HFFc6 (cell line): ENCODE measurements at places on chromosomes 1 and 21. TPM values are rescaled to one million over a fixed set of nuclear protein-coding genes. Genes with fewer than 3 reads are reported as not detected.

GRCh38 chr1:37128091-37128490 is 93.8 kb upstream of the GRIK3 start:
- no peak for DNase-seq
- H3K4me3 ChIP-seq: no peak overlapping the region
- H3K27me3 ChIP-seq: no peaks in the 10 kb centered on the region
- H3K27ac ChIP-seq: no peak overlapping the region
- H3K36me3 ChIP-seq: 0 out of 2 replicates have a peak, but pooled peaks cover 5% of the 10 kb centered on the region
- no peaks in the 10 kb centered on the region for H3K4me1 ChIP-seq

- no peak overlapping the region for H3K4me3 ChIP-seq
- peaks cover 3% of the 10 kb centered on the region; the same call in 1 of the 2 replicates for H3K27me3 ChIP-seq
- no peaks in the 10 kb centered on the region for H3K4me1 ChIP-seq
- DNase-seq: no peak
- no peak overlapping the region for H3K27ac ChIP-seq
- H3K36me3 ChIP-seq: peaks cover 5% of the 10 kb centered on the region; the same call in 1 of the 2 replicates
Observed at GRCh38 chr21:32140151-32140550, 138.7 kb downstream of the MIS18A start.

DNA sequence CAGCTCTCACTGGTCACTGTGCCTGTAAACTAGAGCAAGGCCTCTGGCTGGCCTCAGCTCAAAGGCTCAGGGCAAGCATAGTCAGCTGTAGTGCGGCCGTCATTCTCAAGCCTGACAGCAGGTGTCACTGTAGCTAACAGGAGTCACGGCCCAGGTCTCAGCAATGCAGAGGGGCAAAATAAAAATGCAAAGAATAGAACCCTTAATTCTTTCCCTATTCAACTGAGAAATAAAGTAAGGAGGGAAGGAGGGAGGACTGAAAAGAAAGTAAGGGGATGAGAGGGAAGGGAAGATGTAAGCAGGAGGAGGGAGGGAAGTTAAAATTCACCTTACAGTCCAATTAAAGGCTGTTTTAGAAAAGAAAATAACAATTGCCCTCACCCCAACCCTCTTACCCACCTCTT is 106.1 kb downstream of the KIAA0319L start:
- H3K4me3 ChIP-seq: no peak overlapping the region
- H3K4me1 ChIP-seq: peaks cover 65% of the 10 kb centered on the region

DNA sequence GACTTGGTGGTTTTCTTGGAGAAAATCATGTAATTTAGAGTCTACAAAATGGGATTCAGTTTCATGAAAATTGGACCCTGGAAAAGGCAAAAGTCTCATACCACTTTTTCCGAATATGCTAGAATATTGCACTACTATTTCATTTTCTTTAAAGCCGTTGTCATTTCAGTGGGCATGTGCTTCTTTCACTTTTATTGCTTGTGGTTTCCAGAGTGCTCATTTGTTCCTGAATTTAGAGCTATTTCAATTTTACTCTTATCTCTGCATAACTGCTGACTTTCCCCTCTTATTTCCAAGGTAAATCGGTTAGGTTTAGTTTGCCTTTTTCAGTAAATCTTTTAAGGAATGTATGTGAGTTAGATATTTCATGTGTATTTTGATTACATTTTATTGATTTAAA is 11.6 kb downstream of the HHAT start:
- no peaks in the 10 kb centered on the region for H3K27me3 ChIP-seq
- no peak overlapping the region for H3K27ac ChIP-seq
- no peak overlapping the region for H3K4me3 ChIP-seq

DNA sequence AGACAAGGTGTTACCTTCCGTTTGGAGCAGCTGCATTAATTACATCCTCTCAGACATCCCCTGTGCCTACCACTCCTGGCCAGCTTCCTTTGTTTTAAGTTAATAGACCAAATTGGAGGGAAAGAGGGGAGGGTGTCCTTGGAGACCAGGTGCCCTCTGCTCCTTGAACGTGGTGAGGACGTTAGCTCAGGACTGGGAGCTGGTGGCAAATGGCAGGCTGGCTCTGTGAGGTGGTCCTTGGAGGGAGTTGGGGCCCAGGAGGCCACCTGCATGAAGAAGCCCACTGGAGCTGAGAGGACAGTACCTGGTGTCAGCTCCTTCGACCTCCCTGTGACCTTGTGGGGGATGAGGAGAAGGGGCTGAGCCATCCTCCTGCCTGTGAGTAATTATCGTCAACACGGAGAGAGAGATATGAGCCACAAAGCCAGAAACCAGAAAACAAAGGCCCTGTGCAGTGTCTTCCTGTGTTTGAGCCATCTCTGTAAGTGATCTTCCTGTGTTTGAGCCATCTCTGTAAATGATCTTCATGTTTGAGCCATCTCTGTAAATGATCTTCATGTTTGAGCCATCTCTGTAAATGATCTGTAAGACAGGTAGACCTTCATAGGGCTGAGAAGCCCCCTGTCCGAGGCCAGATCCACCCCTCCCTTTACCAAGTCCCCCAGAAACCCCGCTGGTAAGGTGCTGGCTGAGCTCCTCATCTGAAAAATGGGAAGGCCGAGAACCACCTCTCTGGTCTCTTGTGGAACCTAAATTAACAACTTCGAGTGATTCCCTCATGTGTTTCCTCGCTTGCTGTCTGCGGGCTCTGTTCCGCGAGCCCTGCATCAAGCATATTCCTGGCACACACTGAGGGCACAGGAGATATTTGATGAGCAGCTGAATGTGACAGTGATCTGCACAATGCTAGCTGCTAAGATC is 126.0 kb downstream of the CAMTA1 start:
- DNase-seq: no peak
- no peak overlapping the region for H3K27ac ChIP-seq
- peaks cover 21% of the 10 kb centered on the region for H3K27me3 ChIP-seq
- no peaks in the 10 kb centered on the region for H3K4me1 ChIP-seq

KRTAP21-2 gene
- not detected in 3 replicates for total RNA-seq

DNA sequence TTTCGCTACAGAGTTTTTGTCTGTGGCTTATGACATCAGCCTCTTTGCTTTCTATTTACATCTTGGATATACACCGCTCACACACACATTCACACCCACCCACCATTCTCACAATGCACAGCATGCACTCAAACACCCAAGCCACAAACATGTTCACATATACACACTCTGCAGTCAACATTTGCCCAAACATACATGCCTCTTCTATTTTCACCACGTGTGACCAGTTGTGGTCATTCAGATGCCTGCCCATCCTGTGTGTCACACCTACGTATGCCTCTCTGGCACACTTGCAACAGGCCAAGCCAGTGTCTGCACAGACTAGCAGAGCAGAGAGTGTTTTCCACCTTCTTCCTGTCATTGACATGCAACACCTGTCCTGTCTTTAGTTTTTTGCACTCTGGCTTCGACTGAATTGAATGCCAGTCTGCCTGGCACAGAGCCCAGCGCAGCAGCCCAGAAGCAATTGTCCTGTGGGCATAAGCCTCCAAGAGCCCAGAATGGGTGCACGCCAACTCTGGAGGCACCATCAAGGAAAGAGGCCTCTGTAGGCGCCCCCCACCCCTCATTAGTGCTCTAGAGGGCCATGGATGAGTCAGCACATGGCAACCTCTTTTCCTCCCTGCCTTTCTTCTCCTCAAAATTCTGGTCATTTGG is 37.7 kb upstream of the LRRN2 start:
- H3K27ac ChIP-seq: no peak overlapping the region
- H3K4me3 ChIP-seq: no peak overlapping the region
- H3K4me1 ChIP-seq: peaks cover 5% of the 10 kb centered on the region; the same call in 1 of the 2 replicates

FAM151A gene
- not detected in 3 replicates for total RNA-seq

- H3K36me3 ChIP-seq: no peaks in the 10 kb centered on the region
- H3K4me3 ChIP-seq: no peak overlapping the region
- no peaks in the 10 kb centered on the region; the same call in 1 of the 2 replicates for H3K27me3 ChIP-seq
- no peak overlapping the region for H3K27ac ChIP-seq
- no peaks in the 10 kb centered on the region for H3K4me1 ChIP-seq
Observed at GRCh38 chr1:107255469-107255868, 114.6 kb downstream of the NTNG1 start.

DNA sequence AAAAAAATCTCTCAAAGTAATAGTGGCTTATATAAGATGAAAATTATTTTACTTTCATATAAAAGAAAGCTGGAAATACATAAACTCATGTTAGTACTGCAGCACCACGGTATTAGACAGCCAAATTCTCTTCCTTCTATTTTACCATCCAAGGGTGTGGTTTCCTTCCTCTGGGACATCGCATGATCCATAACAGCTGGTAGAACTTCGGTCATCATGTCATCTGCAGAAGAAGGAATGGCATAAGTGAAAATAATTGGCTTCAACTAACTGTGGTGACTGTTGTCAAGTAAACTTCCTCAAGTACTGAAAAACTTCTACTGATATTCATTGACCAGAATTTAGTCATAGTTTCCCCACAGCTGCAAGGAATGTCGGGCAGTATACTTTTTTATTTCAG is 28.3 kb upstream of the IFI44L start:
- H3K27me3 ChIP-seq: peaks cover 3% of the 10 kb centered on the region
- peaks cover 5% of the 10 kb centered on the region; the same call in 1 of the 2 replicates for H3K36me3 ChIP-seq
- peaks cover 7% of the 10 kb centered on the region for H3K4me1 ChIP-seq
- no peak overlapping the region for H3K27ac ChIP-seq

FCRL5 gene
- total RNA-seq: not detected in 3 replicates

DNA sequence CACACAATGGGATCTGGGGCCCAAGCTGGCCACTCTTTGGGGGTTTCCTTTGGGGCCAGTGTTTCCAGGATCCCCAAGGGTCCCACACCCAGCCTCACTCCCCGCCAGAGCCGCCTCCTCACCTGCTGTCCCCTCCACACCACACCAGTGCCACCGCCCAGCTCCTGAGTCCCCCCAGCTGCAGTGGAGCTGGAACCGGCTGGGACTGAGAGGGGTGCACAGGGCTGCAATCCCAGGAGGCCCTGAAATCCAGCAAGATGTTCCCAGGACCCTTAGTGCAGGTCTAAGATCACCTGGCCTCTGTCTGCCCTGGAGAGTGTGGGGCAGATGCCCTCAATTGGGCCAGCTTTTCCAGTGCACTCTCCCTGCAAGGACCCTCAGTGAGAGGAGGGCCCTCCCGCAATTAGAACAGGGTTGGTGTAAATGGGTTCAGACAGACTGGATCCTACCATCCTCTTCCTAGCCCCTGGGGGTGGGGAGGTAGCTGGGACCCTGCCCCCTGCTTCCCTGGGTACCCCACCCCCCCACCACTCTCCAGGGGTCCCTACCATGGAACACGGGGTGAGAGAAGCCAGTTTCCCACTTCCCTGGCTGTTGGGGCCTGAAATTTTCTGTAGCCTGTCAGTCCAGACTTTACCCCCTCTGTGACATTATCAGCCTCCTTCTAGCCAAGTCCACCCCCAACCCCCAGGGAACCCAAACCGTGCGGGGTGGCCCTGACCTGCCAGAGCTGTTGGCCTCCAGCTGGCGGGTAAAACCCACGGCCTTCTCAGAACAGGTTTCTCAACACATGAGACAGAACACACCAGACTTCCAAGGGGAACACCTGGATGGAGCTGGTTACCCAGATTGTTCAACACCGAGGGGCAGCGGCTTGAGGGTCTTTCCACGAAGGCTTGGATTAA is 7.0 kb downstream of the KRTAP10-12 start:
- no peaks in the 10 kb centered on the region for H3K36me3 ChIP-seq

DNA sequence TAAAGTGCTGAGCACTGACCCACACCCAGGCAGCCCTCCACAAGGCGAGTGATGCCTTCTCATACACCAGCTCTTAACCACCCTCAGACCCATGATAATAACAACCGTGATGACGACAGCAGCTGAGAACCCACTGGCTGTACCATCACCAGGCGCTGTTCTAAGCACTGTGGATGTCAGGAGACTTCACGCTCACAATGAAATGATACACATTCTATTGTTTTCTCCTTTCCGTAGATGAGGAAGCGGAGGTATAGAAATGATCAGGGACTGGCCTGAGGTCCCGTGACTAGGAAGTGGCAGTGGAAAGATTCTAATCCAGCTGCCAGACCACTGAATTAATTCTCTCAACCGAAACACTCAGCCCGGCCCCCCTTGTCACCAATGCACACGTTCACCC is 32.6 kb downstream of the SDC3 start:
- H3K27me3 ChIP-seq: no peaks in the 10 kb centered on the region; the same call in 1 of the 2 replicates
- H3K27ac ChIP-seq: no peak overlapping the region
- H3K4me1 ChIP-seq: peaks cover 35% of the 10 kb centered on the region
- no peak overlapping the region for H3K4me3 ChIP-seq
- peaks cover 21% of the 10 kb centered on the region for H3K36me3 ChIP-seq
- DNase-seq: no peak

ARTN gene
- total RNA-seq: 0.21 to 1.2 TPM (median 0.39 TPM) in 3 replicates

- no peaks in the 10 kb centered on the region for H3K4me1 ChIP-seq
- peaks cover 5% of the 10 kb centered on the region; the same call in 1 of the 2 replicates for H3K36me3 ChIP-seq
- DNase-seq: no peak
Observed at GRCh38 chr1:116751621-116752020, 2.6 kb upstream of the CD2 start.

FAAH gene
- 0.20 TPM in 1 of 3 replicates, not detected in the others for total RNA-seq

DNA sequence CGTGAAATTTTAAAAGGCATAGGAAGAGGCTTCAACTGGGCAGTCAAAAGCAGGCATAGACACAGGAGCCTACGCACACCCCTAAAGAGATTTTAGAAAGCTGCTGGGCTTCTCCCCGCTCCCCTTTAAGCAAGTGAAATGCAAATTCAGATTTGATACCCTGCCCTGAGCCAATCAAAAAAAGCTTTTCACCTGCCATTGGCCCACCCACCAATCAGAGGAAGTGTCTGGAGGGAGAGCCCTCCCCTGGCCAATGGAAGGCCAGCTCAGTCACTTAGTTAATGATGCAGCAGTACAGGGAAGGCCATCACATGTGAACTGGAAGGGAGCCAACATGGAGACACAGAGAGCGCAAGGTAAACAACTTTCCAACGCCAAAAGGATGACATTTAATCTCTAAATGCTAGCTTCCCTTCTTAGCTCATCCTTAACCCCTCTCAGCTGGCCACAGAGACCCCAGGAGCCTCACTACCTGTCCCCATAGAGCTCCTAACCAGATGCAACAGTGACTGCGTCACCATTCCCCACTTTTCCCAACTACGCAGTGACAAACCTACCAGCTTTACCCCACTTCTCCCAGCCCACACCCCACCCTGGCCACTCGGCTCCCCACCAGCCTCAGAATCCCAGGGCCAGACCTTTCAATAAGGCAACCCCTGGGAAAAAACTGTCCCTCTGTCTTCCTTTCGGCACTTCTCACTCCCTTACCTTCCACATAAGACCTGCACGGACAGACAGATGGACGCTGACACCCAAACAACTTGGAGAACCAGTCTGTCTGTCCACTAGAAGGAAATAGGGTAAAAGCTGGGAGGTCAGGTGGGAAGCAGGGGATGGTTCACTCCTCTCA is 71.0 kb downstream of the CD46 start:
- peaks cover 88% of the 10 kb centered on the region for H3K4me1 ChIP-seq
- DNase-seq: peak; percentile 56
- peak overlapping the region; percentile 99 for H3K27ac ChIP-seq
- peak overlapping the region; percentile 85 for H3K4me3 ChIP-seq
